Dermis blood vessel endothelial cell (primary cell): ENCODE measurements at places on chromosomes 5 and 9. TPM values are rescaled to one million over a fixed set of nuclear protein-coding genes. Genes with fewer than 3 reads are reported as not detected.
A peak's percentile ranks its signal among the peaks of the same experiment; 100 is the strongest.

- DNase-seq: no peak
These were observed 41.3 kb upstream of the CACNA1B start for GRCh38 chr9:137836151-137836830.

GRCh38 chr5:150780187-150780692 is 1.7 kb downstream of the SMIM3 start:
- DNase-seq: no peak

GRCh38 chr5:60521376-60522291 is 178.3 kb downstream of the DEPDC1B start:
- DNase-seq: no peak

DNA sequence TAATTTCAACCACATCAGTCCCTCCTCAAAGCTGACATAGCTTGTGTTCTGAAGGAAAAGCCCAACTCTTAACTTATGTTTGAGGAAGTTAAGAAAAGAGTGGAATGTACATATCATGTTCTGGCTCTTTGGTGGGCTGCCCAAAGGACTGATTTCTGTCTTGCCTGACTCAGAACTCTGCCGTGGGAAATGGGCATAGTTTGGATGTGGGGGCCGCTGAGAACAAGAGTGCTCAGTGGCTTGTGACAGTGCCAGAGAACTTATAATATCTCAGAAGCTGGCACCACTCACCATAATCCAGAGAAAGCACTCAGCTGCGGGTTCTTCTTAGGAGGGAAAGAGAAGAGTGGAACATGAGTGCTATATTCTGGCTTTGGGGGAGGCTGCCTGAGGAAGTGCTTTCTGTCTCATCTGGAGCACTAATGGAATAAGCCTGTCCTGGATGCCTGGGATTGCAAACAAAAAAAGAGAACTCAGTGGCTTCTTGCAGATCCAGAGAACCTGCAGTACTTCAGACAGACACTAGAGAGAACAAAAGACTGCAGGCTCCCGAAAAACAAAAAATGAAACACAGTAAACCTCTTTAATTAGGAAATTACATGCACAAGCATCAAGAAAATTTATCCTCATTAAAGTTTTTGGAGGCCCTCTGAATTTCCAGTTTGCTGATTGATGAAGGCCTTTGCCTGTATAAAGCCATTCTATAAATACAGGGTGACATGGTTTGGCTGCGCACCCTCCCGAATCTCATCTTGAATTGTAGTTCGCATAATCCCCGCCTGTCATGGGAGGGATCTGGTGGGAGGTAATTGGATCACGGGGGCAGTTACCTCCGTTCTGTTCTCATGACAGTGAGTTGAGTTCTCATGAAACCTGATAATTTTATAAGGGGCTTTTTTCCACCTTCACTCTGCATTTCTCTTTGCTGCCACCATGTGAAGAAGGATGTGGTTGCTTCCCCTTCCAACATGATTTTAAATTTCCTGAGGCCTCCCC is 207.0 kb downstream of the DMAC1 start:
- DNase-seq: peak; percentile 19

DNA sequence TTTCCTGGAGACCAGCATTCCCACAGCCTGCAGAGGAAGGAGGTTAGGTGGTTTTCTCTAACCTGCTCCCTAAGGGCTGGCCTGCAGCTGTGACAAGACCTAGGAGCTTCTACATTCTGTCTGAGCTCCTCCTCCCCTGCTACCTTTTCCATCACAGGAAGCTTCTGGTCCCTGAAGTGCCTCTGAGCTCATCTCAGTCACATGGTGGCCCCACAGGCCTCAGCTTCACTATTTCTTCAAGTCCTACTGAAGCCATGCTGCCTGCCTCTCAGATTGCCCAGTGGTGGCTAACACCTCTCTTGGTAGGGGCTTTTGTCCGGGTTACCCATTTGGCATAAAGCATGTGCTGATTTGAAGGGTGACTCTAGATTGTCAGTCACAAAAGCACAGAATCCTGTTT is 259.4 kb downstream of the CRB2 start:
- DNase-seq: no peak

DNA sequence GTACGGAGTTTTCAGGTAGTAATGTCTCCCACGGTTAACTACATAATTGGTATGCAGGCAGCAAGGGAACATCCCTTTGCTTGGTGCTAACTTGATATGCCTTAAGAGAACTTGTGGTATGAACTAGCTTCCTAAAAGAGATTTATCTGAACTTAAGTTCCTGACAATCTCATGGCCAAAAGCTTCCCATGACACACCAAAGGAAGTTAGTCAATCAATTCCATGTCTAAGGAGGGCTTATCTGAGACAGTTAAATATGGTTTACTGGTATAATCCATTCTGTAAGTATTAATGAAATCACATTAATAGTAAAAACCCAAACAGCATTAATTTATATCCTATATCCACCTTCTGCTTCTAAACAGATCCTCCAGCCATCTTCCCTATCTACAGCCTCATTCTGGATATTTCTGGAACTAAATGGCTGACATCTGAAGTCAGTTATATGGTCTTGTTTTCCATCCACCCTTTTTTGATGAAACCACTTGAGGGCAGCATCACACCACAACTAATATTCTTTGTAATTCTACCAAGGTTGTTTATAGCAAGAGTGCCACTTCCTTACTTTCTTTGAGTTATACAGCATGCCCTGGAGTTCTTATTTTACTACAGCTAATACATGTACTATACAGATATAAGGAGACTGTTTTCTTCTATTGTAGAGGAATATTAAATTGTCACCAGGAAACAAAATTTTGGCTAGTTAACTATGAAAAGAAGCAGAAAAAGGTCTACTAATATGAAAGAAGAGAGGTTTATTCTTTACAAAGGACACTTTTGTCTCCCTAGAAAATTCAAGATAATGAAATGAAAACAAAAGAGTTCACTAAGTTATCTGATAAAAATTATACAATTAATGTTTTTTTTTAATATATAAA is 34.7 kb downstream of the SHOC1 start:
- peak; percentile 92 for DNase-seq

ZNF883 gene
- total RNA-seq: 0.60 and 0.68 TPM in 2 replicates

RALGPS1 gene
- 3.1 and 3.3 TPM in 2 replicates for total RNA-seq

RANBP17 gene
- 8.7 and 16.3 TPM in 2 replicates for total RNA-seq

MEF2C gene
- total RNA-seq: 132 and 169 TPM in 2 replicates

LHX3 gene
- not detected in 2 replicates for total RNA-seq

PCDHGA6 gene
- total RNA-seq: 2.2 TPM in 2 replicates
